ENCODE measurements at places on chromosomes 12 and 14. TPM values are rescaled to one million over a fixed set of nuclear protein-coding genes. Genes with fewer than 3 reads are reported as not detected.

The KRT79 gene
- total RNA-seq, result not detected

The ZNF891 gene
- 1.6 TPM for total RNA-seq

The PMCH gene
- total RNA-seq, result 1.4 TPM

The RDH16 gene
- 0.53 TPM for total RNA-seq

The CLBA1 gene
- 0.38 TPM for total RNA-seq

The KRT5 gene
- not detected for total RNA-seq

The ZNF605 gene
- total RNA-seq, result 7.9 TPM

Data from activated CD4-positive, alpha-beta memory T cell treated with anti-CD3 and anti-CD28 coated beads, Interleukin-2, amount 10 ng/mL, durations not matched to agents 7 days and 5 days (primary cell).